Activated T-helper 1 cell treated with anti-CD3 and anti-CD28 coated beads, Interleukin-2, amount 50 U/mL, for 16 hours (primary cell): ENCODE measurements at places on chromosomes 2 and 18.

- no peak for DNase-seq
These were observed 29.3 kb downstream of the TGFA start for GRCh38 chr2:70523996-70524965.

GRCh38 chr18:38611036-38611964 lies 1045.7 kb upstream of the CELF4 start:
- DNase-seq = no peak

DNA sequence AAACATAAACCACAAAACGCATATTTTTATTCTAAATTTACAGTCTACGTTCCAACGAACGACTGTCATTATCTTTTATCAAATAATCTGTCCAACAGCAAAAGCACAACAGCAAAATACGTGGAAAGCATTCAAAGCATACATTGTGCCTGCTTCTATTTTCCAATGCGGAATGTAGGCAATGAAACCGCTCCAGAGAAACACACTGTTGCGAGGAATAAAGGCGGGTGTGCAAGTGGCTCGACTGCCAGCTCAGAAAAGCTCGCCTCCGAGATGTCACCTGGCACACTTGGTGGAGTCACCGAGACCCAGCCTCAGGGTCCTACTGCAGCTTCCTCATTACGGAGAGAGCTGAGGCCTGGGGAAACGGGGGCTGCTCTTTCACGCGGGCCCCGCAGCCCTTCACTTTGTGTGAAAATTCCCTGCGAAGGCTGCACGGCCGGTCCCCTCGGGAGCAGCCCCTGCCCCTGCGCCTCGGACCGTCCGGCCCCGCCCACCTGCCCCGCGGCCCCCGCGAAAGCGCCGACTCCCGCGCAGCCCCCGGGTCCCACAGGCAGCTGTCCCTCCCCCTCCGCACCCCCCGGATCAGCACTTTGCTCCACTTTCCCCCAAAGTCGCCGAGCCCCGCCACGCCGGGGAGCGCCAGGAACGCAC lies 752 bp downstream of the MGAT4A start:
- DNase-seq = peak; percentile 23

- DNase-seq = no peak
These were observed 4.2 kb downstream of the SH3BP4 start for GRCh38 chr2:234955971-234956509.

- DNase-seq = no peak
These were observed 86.2 kb upstream of the HS6ST1 start for GRCh38 chr2:128404709-128405466.

- DNase-seq = no peak
These were observed 32.1 kb downstream of the ATOH8 start for GRCh38 chr2:85785871-85786270.

DNA sequence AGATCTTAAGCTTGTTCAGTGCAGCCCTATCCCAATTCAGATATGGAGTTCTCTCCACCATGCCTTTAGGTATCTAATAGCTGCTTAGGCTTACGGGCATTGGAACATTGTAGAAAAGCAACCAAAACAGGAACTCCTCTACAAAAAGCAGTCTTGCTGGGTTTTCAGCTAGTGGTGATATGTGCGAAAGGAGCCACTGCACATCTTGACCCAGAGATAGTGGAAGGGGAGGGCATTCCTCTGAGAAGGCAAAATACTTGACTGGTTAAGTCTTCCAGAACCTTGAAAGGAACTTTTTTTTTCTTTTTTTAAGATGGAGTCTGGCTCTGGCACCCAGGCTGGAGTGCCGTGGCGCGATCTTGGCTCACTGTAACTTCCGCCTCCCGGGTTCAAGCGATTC lies 2.6 kb upstream of the TNFAIP6 start:
- DNase-seq = no peak

DNA sequence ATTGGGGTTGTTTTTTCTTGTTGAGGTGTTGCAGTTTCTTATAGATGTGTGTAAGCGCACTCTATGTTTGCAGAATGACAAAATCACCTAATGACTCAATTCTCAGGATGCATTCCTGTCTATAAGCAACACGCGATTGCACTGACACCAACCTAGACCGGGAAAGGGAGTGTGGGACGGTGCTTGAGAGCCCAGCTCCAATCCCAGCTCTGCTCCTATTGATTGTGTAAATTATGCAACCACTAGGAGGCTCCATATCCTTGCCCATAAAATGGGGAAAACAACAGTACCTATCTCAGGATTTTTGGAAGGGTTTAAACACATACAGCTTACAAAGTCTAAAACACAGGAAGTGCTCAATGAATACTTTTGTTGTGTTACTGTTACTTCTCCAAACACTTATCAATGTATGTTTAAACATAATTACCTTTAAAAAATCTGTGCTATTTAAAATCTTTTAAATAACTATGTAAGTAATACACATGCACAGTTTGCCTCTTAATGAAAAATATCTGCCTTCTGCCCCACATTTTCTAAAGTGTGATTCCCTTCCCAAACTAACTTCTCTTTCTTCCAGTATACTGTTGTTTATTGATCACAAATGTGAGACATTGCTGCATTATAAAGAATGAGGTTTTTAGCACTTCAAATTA lies 132.5 kb downstream of the SPHKAP start:
- no peak for DNase-seq

GRCh38 chr2:128798502-128799283 lies 480.0 kb upstream of the HS6ST1 start:
- DNase-seq = no peak

- peak; percentile 17 for DNase-seq
These were observed 620 bp upstream of the GALNT1 start for GRCh38 chr18:35580701-35581539.

- no peak for DNase-seq
These were observed 59.2 kb downstream of the DOCK10 start for GRCh38 chr2:224982910-224983711.

DNA sequence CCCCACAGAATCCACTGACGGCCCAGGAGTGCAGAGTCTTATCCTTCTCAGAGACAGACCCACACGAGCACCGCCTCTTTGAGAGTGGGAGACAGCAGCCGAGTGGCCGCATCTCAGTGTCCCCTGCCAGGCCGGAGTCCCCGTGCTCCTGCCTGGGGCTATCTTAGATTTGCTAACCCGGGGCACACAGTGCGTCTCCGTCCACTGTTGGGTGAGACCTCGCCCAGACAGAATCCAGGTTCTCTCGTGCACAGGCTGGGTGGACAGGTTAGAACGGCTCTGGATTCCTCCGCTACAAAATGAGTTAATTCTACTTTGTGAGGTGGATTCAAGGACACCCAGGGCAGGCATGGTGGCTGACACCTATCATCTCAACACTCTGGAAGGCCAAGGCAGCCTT lies 88.3 kb downstream of the ZNF516 start:
- DNase-seq = no peak

DNA sequence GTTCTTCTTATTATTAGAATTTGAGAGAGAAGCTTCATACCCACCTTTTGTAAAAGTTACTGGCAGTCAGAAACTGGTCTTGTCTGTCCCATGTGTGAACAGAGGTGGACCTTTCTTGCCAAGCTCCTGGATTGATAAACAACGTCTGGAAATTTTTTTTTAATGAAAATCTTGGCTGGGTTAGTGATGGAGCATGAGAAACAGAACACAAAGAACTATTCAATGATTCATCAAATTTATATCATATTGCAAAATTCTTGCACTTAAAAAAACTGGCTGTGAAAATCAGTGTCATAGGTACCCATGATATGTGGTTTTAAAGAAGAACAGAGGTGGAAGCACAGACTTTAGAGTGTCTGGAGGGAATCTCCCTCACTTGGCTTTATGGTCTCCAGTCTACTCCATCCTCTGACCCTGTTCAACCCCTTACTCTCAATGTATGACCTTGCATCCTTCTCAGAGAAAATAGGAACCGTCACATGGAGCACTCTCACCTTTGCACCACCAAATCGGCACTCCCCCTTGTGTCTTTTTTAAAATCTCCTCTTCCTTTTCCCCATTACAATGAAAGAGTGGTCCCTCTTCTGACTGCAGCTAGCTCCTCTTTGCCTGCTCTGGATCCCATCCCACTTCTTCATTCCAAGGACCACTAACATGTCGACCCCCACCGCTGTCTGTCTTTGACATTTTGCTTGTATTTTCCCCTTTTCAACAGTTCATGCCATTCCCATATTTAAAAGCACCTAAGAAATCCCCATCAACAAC lies 58.2 kb downstream of the COPS8 start:
- no peak for DNase-seq

- DNase-seq = no peak
These were observed 83.8 kb upstream of the NOSTRIN start for GRCh38 chr2:168718622-168719021.

- DNase-seq = no peak
These were observed 1.3 kb downstream of the ZNF521 start for GRCh38 chr18:25350489-25351251.

DNA sequence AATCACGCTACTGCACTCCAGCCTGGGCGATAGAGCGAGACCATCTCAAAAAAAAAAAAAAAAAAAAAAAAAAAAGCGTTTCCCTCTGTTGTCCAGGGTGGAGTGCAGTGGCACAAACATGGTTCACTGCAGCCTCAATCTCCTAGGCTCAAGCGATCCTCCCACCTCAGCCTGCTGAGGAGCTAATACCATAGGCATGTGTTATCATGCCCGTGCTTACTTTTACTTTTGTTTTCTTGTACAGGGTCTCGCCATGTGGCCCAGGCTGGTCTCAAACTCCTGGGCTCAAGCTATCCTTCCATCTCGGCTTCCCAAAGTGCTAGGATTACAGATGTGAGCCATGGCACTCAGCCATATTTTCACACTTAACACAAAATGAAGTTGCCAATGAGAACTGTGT lies 37.5 kb downstream of the PSME4 start:
- DNase-seq = no peak

GRCh38 chr18:40013001-40013609 lies 1941.9 kb upstream of the PIK3C3 start:
- no peak for DNase-seq

DNA sequence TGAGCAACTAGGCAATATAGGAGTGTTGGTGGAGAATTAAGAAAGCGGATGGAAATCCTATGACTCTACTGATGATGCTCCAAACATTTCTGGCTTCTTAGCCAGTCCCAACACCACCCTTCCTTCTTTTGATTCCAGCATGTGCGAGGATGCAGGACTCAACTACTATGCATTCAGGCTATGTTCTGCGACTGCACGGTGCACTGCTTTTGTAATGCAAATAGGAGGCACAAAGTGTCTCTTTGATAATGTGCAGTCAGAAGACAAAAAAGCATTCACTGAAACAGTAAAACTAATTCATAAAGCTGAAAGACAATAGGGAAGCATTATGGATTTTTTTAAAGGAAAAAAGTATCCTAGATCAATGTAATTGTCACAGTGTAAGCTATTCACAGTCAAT lies 106.7 kb downstream of the MEIS1 start:
- no peak for DNase-seq

DNA sequence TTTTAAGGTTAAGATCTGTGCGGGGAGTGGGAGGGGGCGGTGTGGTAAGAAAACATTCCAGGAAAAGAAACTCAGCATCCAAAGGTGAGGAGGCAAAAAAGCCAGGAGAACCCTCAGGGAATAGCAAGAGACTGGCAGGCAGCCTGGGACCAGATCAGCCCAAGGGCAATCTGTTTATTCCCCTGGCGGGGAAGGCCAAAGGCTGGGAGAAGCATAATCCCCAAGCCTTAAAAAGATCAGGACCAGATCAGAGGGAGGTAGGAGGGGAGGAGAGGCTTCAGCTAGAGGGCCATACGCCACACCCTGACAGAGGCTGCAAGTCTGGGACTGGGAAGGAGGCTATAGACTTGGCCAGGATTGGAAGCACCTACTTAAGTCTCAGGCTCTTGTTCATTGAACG lies 163.0 kb upstream of the PXDN start:
- no peak for DNase-seq

- DNase-seq = no peak
These were observed 488.7 kb upstream of the ID2 start for GRCh38 chr2:8193146-8193545.

- DNase-seq = no peak
These were observed at the start of gene GALNT3 for GRCh38 chr2:165793779-165794535. TSS of gene GALNT3 (minus strand) at chr2:165794247. CDS start at chr2:165770700, 23,547 bp downstream.

DNA sequence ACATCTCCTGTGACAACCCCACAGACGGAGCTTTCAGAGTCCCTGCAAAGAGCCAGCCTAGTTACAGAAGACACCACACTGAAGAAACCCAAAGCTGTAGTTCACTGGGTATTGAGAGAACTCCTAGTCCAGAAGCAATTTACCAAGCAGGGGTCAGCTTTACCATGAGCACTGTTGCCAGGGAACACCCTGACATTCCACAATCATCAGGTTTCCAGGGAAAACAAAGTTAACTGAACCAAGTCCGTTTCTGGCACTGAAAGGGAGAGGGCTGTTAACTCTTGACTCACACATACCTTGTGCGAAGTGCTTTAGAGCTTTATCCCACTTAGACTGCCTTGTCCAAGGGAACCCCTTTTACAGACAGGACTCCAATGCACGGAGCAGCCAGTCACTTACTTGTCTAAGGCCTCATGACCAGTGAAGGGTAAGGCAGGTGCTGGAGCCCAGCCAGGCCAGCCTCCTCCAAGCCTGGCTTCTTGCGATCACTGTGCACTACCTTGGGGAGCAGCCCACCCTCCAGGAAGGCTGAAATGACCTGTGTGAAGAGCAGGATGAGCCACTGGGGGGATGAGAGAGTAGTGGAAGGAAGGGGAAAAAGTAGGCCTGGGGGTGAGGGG lies 53.9 kb downstream of the REEP1 start:
- no peak for DNase-seq
